Nucleus accumbens (tissue), 56 donors: ENCODE measurements at places on chromosomes 4 and X.

DNA sequence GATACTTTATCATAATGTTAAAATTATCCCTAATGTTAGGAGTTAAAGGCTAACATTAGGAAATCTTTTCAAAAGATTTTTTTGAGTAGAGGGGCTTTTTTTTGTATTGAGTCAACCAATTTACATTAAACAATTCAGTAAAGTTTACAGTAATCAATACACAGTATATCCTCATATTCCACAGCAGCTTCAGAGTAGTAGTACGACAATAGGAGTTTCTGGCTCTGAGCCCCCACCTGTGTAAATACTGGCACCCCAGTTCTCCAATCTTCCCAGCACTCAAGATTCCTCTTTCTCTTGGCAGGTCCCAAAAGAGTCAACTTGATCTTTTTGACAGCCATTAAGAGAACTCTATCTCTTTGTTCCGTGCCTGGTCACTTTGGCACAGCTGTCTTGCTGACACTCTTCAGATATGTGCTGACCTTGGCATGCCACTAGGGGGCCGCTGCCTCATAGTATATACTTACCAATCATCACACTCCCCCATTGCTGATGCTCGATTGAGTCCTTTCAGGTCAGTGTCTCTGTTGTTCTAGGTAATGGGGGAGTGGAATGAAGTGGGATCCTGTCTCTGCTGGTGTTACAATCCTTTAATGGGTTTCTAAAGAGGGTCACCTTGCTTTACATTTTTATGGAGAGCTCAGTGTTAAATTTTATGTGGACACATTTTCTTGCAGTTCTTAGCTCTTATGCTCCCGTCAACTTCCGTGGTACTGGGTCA, 19.5 kb upstream of the CCNI start:
- DNase-seq: peak; percentile 72

DNA sequence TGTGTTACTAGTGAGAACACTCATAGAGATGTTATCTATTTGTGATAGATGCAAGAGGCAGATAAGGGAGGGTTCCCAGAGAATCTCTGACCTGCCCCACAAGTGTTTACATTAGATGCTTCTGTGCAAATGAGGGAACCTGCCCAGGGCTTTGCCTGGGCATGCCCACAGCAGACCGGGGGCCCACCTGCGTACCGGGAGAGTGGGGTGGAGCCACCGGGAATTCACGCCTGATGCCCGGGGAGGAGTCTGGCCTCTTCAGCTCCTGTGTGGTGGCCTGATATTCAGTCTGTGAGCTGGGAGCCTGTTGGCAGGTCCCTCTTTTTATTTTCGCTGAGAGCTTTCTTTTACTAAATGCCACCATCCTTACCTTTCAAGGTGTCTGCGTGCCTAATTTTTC, 155.7 kb downstream of the SNCA start:
- DNase-seq: no peak

DNA sequence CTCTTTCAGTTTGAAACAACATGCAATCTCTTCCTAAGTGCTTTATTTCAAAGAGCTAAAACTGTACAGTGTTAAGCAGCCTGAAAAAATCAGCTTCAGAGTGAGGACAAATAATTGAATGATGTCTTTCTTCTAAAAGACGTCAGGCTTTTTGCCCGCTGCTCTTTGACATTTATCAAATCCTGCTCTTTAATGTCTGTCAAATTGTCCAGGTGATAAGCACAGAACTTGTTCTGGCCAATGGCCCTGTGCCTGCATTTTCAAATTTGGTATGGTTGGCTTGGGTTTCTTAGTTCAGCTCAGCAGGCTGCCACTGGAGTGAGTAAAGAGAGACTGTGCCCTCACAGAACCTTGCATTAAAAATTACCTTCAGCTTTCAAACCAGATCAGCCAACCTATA, 712.9 kb upstream of the LCORL start:
- DNase-seq: no peak

DNA sequence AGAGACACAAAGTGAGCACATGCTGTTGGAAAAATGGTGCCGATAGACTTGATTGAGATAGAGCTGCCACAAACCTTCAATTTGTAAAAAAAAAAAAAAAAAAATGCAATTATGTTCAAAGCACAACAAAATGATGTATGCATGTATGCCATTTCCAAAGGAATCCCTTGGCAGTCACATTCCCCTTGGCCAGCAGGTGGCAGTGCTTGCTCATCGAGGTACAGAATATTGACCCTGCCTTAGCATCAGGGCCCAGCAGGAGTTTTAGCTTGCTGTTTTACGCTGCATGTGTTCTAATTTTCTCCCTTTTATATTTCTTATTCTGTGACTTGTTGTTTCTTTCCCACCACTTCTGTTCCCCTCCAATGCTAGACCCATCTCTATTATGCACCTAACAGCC, 34.5 kb upstream of the CYBB start:
- DNase-seq: peak; percentile 11

- no peak for DNase-seq
Observed at GRCh38 chr4:84597450-84597849, 14.5 kb downstream of the CDS1 start.

- no peak for DNase-seq
Observed at GRCh38 chrX:28639451-28639850, 52.2 kb downstream of the IL1RAPL1 start.

- DNase-seq: no peak
Observed at GRCh38 chrX:100812216-100813158, 7.7 kb upstream of the CSTF2 start.

DNA sequence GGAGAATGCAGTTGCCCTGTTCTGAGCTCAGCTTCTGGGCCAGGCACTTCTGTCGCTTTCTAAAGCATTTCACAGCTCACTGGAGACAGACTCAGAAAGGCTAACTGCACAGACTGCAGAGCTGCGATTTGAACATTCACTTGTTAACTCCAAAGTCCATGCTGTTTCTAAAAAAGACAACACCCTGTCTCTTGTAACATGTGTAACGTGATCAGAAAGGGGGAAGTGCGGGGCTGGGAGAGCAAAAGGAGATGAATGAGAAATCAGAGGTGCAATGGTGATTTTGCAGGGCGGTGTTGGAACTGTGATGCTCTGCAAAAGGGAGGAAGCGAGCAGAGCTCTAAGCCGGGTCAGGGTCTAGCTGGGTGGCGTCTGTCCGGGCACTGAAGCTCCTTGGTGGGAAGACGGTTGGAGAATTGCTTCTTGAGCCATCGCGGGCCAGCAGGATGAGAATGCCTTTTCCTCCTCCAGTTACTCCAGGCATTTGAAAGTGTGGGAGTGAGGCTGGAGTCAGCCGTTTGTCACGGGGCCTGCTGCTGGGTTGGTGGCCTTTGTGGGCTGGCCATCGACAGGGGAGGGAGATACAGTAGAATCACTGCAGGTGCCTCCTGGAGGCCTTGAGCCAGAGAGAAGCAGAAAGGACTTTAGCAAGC, 20.3 kb downstream of the TBC1D14 start:
- no peak for DNase-seq

DNA sequence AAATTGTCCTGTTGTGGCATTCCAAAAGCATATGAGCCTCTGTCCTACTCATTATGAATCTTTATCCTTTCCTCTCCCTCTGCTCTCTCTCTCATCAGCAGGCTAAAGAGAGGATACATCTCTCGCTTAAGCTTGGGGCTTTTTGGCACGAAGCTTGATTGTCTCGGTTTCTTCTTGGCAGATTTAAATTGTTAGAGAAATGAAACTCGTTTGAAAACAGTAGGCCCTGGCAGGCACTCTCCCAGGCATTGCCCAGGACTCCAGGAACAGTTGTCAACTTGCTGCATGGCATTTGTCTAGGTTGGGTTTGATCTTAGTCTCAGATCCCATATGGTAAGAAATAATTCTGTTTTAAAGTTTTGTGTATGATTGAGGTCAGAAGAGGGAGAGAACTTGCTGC, 35.5 kb downstream of the NAA11 start:
- DNase-seq: no peak

- no peak for DNase-seq
Observed at GRCh38 chrX:45842207-45842925, 641.7 kb upstream of the DIPK2B start.

DNA sequence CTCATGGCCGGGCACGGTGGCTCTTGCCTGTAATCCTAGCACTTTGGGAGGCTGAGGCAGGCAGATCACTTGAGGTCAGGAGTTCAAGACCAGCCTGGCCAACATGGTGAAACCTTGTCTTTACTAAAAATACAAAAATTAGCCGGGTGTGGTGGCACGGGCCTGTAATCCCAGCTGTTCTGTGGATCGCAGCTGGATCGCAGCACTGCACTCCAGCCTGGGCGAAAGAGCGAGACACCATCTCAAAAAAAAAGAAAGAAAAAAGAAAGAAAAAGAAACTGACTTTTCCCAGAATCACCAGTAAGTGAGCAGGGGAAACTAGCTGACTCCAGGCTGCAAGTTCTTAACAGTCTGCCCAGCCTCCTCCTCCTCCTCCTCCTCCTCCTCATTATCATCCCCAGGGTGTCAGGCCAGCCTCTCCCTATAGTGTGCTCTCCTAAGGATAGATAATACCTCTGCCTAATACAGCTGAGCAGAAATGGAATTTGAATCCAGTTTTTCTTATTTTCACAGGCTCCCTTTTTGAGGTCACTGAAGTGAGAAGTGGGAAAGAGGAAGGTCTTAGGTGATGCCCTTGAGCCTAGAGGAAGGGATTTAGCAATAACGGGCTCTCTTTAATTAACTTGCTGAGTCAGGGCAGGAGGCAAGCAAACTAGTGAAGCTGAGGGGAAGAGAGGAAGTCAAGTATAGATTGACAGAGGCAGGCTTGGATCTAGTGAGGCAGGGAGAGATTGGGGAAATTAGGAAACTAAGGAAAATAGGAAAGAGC, 11.8 kb upstream of the ELF2 start:
- no peak for DNase-seq

DNA sequence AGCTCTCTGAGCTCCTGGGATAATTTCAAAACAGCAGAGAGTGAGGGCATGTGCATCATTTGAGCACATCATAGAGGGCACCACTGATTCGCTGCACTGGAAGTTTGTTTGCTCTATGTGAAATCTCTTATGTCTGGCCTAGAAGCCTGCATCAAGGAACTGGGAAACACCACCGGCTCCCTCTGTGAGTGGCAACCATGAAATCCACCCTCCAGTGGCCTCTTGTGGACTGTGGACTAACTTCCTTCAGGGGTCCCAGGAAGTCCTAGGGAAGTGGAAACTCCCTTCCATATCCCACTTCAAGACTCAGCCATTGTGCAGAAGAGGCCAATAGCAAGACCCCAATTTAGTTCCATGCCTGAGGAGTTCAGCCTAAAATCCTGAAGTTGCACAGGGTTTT, 48.0 kb upstream of the IGFBP7 start:
- no peak for DNase-seq

GRCh38 chrX:16089086-16089485, 34.3 kb upstream of the GRPR start:
- DNase-seq: no peak

DNA sequence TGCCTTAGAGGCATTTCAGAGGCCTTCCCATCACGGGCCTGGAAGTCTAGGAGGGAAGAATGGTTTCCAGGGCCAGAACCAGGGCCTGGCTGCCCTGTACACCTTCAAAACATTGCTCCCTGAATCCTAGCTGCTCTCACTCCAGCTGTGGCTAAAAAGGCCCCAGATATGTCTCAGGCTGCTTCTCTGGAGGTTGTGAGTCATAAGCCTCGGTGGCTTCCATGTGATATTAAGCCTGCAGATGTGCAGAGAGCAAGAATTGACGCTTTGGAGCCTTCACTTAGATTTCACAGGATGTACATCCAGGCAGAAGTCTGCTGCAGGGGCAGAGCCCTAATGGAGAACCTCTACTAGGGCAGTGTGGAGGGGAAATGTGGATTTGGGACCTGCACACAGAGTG, 502.5 kb downstream of the GRXCR1 start:
- no peak for DNase-seq

GRCh38 chr4:15891312-15891711, 47.2 kb downstream of the FGFBP1 start:
- DNase-seq: no peak

DNA sequence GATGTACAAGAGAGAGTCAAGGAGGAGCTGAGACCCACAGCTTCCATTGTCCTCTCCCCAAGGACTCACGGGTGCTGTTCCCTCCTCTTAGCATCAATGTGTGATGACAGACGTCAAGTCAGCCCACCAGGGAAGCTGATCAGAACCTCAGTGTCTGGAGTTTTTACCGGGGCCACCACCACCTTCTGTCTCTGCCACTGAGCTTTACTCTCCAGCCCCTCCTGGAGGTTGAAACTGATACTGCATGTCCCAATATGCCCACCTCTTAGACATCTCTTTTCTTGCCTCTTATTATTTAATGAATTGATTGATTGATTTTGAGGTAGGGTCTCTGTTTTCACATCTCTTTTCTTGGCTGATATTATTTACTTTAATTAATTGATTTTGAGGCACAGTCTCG, 10.3 kb upstream of the AKAP17A start:
- DNase-seq: no peak

DNA sequence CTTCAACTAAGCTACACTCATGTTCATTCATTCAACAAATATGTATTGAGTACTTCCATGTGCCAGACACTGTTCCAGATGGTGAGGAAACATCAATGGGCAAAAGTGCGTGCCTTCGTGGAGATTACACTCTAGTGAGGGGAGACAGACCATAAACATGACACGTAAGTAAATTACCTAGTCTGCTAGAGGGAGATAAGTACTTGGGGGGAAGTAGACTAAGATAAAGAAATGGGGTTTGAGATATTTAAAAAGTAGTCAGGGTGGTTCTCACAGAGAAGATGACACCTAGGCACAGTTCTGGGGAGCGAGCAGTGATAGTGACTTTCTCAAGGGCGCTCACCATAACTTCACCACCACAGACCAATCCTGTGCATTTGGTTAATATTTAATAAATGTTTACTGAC, 11.7 kb downstream of the JCHAIN start:
- DNase-seq: no peak

- no peak for DNase-seq
Observed at GRCh38 chr4:71689822-71690221, 94.1 kb downstream of the GC start.

DNA sequence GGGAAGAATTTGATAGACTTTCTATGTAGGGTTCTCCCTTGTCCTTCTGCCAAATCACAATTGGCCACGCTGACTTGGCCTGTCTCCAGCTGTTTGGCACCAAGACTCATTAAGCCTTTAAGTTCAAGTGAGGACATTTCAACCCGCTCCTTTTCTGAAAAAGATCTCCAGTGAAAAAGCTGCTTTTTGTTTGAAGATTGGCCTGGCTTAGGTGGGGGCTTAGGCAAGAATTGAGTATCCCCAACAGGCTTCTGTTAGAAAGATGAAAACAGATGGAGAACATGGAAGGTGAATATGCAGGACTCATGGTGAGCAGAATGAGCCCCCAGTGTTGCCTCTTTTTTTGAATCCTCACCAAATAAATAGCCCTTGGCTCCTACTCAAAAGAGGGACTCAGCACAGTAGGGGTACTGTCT, 28.5 kb upstream of the LIMCH1 start:
- no peak for DNase-seq

- DNase-seq: no peak
Observed at GRCh38 chr4:155367608-155368007, 9.2 kb downstream of the MAP9 start.

- no peak for DNase-seq
Observed at GRCh38 chr4:98779088-98779487, 120.7 kb upstream of the TSPAN5 start.

DNA sequence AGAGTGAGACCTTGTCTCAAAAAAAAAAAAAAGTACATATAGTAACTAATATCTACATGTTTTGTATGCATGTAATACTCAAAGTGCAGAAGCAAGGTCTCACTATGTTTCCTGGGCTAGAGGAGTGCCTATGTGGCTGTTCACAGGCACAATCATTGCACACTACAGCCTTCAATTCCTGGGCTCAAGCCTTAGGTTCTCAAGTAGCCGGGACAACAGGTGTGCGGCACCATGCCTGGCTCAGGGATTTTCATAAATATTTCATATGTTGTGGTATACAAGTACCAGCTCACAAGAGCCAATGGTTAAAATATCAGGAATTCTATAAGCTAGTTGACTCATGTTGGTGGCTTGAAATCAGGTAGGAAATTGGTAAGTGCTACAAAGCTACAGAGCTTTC, 94.8 kb downstream of the LARP7 start:
- no peak for DNase-seq
